ENCODE measurements at places on chromosomes 5 and 9.
A peak's percentile ranks its signal among the peaks of the same experiment; 100 is the strongest.

GRCh38 chr9:130589754-130590153 lies 10.4 kb downstream of the FUBP3 start:
- no peaks in the 10 kb centered on the region for H3K27me3 ChIP-seq
- H3K4me3 ChIP-seq, result no peak overlapping the region
- peaks cover 50% of the 10 kb centered on the region for H3K4me1 ChIP-seq
- no peak overlapping the region for H3K27ac ChIP-seq

- no peak for DNase-seq
- H3K36me3 ChIP-seq, result peaks cover 1% of the 10 kb centered on the region
- H3K4me1 ChIP-seq, result peaks cover 23% of the 10 kb centered on the region
- H3K27ac ChIP-seq, result no peak overlapping the region
- H3K4me3 ChIP-seq, result no peak overlapping the region
Observed at GRCh38 chr5:138471052-138471361, 5.7 kb downstream of the EGR1 start.

DNA sequence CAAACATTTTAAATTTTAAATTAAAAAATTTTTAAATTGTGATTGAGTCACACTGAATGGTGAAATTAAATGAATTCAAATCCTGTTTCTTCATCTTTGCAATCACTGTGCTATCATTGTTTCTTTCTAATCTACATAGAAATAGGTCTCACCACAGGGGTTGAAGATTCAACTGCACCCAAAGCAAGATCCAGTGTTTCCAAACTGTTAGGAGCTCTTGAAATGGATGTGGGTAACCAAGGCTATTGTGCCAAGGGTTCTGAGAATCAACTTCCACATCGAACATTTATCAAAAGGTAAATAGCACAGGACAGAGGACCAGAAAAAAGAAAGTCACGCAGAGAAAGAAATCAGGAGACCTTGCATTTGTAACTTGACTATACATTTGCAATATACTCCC lies 172.6 kb upstream of the RASEF start:
- H3K4me1 ChIP-seq, result no peaks in the 10 kb centered on the region
- H3K36me3 ChIP-seq, result no peaks in the 10 kb centered on the region
- H3K27me3 ChIP-seq, result no peaks in the 10 kb centered on the region
- no peak for DNase-seq

GRCh38 chr5:157290981-157291711 lies 25.2 kb downstream of the CYFIP2 start:
- H3K36me3 ChIP-seq, result peaks cover 59% of the 10 kb centered on the region
- DNase-seq, result no peak
- no peak overlapping the region for H3K27ac ChIP-seq

DNA sequence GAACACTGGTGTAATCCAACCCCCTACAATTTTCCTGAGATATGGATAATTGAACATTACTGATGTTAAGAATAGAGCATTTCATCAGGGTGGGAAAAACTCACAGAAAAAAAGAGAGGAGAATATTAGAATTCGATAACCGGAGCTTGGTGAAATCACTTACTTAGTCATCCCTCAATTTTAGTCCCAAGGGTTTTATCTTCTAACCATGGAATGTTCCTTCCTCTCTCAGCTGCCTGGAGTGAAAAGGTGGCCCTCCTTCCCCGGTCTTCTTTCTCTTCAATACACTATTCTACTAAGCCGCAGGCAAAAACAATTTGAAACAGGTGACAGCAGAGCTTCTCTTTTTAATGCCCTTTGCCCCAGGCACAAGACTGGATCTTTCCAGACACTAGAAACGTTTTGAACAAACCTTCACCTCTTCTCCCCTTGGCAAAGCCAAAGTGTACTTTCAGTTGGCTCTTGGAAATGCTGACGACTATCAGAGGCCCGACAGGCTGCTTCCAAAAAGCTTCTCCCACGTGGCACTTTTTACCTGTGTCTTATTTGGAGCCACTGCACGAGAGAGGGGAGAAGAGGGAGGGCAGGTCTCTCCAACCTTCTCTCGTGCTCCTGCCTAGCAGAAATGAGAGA lies 543.9 kb downstream of the TLE1 start:
- no peaks in the 10 kb centered on the region for H3K27me3 ChIP-seq
- no peak overlapping the region for H3K4me3 ChIP-seq
- H3K4me1 ChIP-seq, result no peaks in the 10 kb centered on the region
- no peak overlapping the region for H3K27ac ChIP-seq
- no peaks in the 10 kb centered on the region for H3K36me3 ChIP-seq

- peaks cover 12% of the 10 kb centered on the region for H3K27me3 ChIP-seq
- H3K36me3 ChIP-seq, result peaks cover 2% of the 10 kb centered on the region
- H3K4me3 ChIP-seq, result no peak overlapping the region
- no peak overlapping the region for H3K27ac ChIP-seq
- H3K4me1 ChIP-seq, result no peaks in the 10 kb centered on the region
Observed at GRCh38 chr5:54874337-54875021, 110.9 kb downstream of the ESM1 start.

- peaks cover 19% of the 10 kb centered on the region for H3K4me1 ChIP-seq
- H3K4me3 ChIP-seq, result peak overlapping the region; percentile 18
- peaks cover 97% of the 10 kb centered on the region for H3K27me3 ChIP-seq
Observed at GRCh38 chr5:88679638-88680037, 203.3 kb downstream of the MEF2C start.

GRCh38 chr5:67413721-67414120 lies 217.1 kb upstream of the CD180 start:
- no peak overlapping the region for H3K4me3 ChIP-seq
- DNase-seq, result no peak
- no peak overlapping the region for H3K27ac ChIP-seq
- H3K27me3 ChIP-seq, result no peaks in the 10 kb centered on the region
- H3K36me3 ChIP-seq, result no peaks in the 10 kb centered on the region

- no peak overlapping the region for H3K4me3 ChIP-seq
- no peaks in the 10 kb centered on the region for H3K4me1 ChIP-seq
- DNase-seq, result no peak
- peaks cover 26% of the 10 kb centered on the region for H3K27me3 ChIP-seq
Observed at GRCh38 chr9:89639367-89639795, 34.6 kb downstream of the GADD45G start.

- H3K4me3 ChIP-seq, result no peak overlapping the region
- no peak for DNase-seq
- peaks cover 23% of the 10 kb centered on the region for H3K36me3 ChIP-seq
- peak overlapping the region; percentile 54 for H3K27ac ChIP-seq
Observed at GRCh38 chr5:139571543-139571942, 10.4 kb downstream of the UBE2D2 start.

- H3K27me3 ChIP-seq, result peaks cover 9% of the 10 kb centered on the region
- no peak overlapping the region for H3K4me3 ChIP-seq
- DNase-seq, result no peak
- H3K4me1 ChIP-seq, result no peaks in the 10 kb centered on the region
Observed at GRCh38 chr5:74261421-74261820, 379.1 kb downstream of the ENC1 start.

DNA sequence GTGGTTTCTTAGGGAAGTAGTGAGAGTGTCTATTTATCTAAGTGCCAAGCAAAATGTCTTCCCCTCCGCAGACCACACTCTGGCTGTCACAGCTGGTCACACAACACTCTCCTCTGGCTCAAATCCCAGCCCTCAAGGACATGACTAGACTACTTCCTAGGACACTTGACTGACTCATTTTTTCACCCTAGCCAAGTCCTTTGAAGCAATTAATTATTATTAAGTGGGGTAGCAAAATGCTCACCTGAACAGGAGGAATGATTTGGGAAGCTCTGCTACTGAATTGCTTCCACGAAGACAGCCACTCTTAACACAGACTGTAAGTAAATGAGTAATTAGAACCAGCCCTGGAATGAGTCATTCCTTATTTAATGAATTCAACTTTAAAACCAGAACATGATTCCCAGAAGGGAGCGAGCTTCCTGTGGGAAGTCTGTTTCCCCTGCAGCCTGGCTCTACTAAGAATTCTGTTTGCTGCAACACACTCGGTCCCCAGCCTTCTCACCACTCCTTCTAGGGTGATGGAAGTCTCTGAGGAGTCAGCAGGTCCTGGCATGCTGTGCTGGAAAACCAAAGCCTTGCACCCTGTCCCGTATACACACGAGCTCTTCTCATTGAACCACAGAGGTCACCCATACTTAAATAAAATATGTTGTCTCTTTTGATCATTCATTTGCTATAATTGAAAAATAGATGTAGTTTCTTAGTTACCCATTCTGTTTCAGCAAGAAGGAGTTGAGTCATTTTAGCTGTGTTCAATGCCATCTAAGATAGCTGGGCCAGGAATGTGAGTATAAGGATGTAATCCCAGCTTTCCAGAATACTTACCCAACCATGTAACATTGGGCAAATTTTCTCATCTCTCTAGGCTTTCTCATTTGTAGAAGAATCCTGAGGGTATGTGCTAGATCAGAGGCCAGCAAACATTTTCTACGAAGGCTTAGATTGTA lies 218.6 kb upstream of the RASEF start:
- no peak overlapping the region for H3K27ac ChIP-seq
- H3K27me3 ChIP-seq, result no peaks in the 10 kb centered on the region
- H3K4me3 ChIP-seq, result no peak overlapping the region
- peaks cover 2% of the 10 kb centered on the region for H3K36me3 ChIP-seq
- no peaks in the 10 kb centered on the region for H3K4me1 ChIP-seq
- DNase-seq, result no peak

GRCh38 chr5:154325566-154325965 lies 120.2 kb upstream of the SAP30L start:
- no peak overlapping the region for H3K4me3 ChIP-seq
- peaks cover 7% of the 10 kb centered on the region for H3K4me1 ChIP-seq
- peaks cover 8% of the 10 kb centered on the region for H3K36me3 ChIP-seq
- no peaks in the 10 kb centered on the region for H3K27me3 ChIP-seq
- H3K27ac ChIP-seq, result no peak overlapping the region
- DNase-seq, result no peak

DNA sequence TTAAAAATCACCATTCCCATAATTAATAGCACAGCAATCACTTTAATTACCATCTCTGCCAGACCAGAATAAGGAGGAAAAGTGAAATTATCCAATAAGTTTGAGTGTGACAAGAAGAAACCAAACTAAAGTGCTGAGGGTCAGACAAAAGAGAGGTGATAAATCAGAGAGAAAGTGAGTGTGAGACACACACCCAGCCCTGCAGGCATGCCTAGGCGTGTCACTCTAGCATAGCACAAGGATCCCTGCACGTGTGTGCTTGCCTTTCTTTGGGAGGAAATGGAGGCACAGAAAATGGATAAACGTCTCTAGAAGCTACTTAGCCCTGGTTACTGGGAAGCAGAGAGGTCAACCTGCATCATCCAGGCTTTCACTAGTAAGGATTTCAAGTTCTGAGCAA lies 56.2 kb downstream of the SEMA6A start:
- H3K27me3 ChIP-seq, result no peaks in the 10 kb centered on the region
- no peak overlapping the region for H3K27ac ChIP-seq
- no peaks in the 10 kb centered on the region for H3K36me3 ChIP-seq
- no peaks in the 10 kb centered on the region for H3K4me1 ChIP-seq

GRCh38 chr5:181112476-181112875 lies 18.5 kb downstream of the OR2V1 start:
- no peak for DNase-seq
- no peak overlapping the region for H3K27ac ChIP-seq
- H3K36me3 ChIP-seq, result peaks cover 5% of the 10 kb centered on the region
- H3K4me1 ChIP-seq, result no peaks in the 10 kb centered on the region

DNA sequence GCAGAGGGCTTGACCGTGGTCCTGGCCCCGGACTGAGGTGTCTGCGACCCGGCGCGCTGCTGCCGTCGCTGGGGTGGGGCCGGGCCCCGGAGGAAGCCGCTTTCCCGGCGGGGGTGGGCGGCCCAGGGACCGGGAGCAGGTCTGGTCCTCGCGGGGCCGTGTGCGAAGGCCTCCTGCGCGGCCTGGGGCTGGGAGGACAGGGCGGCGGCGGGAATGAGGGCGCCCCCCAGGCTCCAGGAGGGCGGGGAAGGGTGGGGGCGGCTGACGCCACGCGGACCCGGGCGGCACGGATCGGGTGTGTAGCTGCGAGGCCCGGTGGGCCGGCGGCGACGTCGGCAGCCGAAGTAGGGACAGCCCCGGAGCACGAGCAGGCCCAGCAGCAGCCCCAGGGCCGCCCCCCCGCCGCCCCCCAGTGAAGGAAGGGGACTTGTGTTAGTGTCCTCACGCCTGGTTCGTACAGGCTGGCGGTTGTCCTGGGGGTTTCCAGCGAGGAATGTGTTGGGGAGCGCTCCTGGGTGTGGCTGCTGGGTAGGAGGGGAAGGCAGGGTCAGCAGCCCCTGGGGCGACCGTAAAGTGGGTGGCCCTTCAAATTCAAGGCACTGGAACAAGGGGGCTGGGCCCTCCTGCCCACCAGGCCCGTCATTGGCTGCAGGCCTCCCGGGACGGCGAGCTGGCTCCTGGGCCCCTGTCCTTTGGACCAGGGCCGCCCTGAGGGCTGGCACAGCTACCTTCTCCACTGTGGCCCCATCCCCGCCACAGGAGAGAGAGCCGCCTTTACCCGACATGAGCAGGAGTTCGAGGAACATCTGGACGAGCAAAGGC lies 597 bp upstream of the TMEM250 start:
- H3K4me3 ChIP-seq, result peak overlapping the region; percentile 78
- H3K27ac ChIP-seq, result no peak overlapping the region
- H3K4me1 ChIP-seq, result peaks cover 5% of the 10 kb centered on the region
- DNase-seq, result no peak
- H3K27me3 ChIP-seq, result no peaks in the 10 kb centered on the region

GRCh38 chr5:134247428-134248224 lies 21.8 kb upstream of the PPP2CA start:
- peaks cover 8% of the 10 kb centered on the region for H3K27me3 ChIP-seq
- H3K36me3 ChIP-seq, result no peaks in the 10 kb centered on the region
- H3K4me1 ChIP-seq, result no peaks in the 10 kb centered on the region

DNA sequence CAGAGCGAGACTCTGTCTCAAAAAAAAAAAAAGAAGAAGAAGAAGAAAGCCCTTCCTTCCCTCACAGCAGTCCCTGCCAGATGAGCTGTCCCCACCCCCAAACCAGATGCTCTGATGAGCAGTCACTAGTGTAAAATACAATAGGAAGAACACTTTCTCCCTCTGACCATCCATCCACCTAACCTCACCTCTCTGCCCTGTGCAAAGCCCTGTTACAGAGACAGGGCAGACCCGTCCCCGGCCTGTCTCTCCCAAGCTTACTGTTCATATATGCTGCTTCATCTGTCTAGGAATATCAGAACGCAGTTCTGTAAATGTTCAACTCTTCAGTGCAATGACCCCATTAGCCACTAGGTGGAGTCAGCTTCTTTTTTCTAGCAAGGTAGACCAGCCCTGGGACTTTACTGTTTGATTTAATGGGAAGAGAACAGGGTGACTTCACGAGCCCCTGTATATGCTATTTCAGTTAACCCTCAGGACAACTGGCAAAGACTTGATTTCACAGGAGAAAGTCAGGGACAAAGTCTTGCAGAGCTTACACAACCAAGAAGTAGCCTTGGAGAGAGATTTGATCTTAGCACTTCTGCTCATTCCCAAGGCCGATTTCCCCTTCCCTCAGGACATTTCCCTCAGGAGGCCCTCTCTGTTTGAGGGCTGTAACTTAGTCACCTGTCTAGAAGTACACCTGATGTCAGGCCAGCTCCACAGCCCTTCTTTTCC lies 14.9 kb upstream of the FGFR4 start:
- H3K36me3 ChIP-seq, result peaks cover 1% of the 10 kb centered on the region
- H3K27me3 ChIP-seq, result no peaks in the 10 kb centered on the region
- no peak overlapping the region for H3K4me3 ChIP-seq
- H3K27ac ChIP-seq, result peak overlapping the region; percentile 5
- peaks cover 11% of the 10 kb centered on the region for H3K4me1 ChIP-seq
- DNase-seq, result peak; percentile 45

GRCh38 chr5:38809388-38810359 lies 36.1 kb upstream of the OSMR start:
- H3K4me3 ChIP-seq, result no peak overlapping the region
- H3K36me3 ChIP-seq, result no peaks in the 10 kb centered on the region
- H3K27me3 ChIP-seq, result peaks cover 58% of the 10 kb centered on the region
- H3K4me1 ChIP-seq, result no peaks in the 10 kb centered on the region
- no peak for DNase-seq
- H3K27ac ChIP-seq, result no peak overlapping the region

- peaks cover 55% of the 10 kb centered on the region for H3K36me3 ChIP-seq
- H3K27ac ChIP-seq, result no peak overlapping the region
- H3K4me1 ChIP-seq, result peaks cover 12% of the 10 kb centered on the region
- H3K27me3 ChIP-seq, result no peaks in the 10 kb centered on the region
Observed at GRCh38 chr5:56871777-56872176, 37.6 kb upstream of the SETD9 start.
